Activated naive CD4-positive, alpha-beta T cell treated with anti-CD3 and anti-CD28 coated beads, Interleukin-2, amount 10 ng/mL, durations not matched to agents 5 hours and 36 hours (primary cell): ENCODE measurements at places on chromosomes 13 and 19. TPM values are rescaled to one million over a fixed set of nuclear protein-coding genes. Genes with fewer than 3 reads are reported as not detected.

The IGFL3 gene
- not detected for total RNA-seq

The ZNF708 gene
- total RNA-seq = 25.0 TPM

The F2RL3 gene
- 0.23 TPM for total RNA-seq

The ZSWIM4 gene
- 10.6 TPM for total RNA-seq

The MISP3 gene
- 1.8 TPM for total RNA-seq

The IGSF23 gene
- total RNA-seq = not detected

The HCST gene
- 204 TPM for total RNA-seq

The ZNF865 gene
- total RNA-seq = 16.2 TPM

The DOCK9 gene
- 121 TPM for total RNA-seq

The ZNF610 gene
- 0.81 TPM for total RNA-seq

The TMEM150B gene
- total RNA-seq = 0.29 TPM

The BICRA gene
- 24.4 TPM for total RNA-seq

The ELSPBP1 gene
- not detected for total RNA-seq

The ZNF428 gene
- total RNA-seq = 29.5 TPM

The C3 gene
- not detected for total RNA-seq

The TMIGD2 gene
- 50.3 TPM for total RNA-seq

The CACNA1A gene
- 1.2 TPM for total RNA-seq

The FCER2 gene
- total RNA-seq = not detected

The NDUFA3 gene
- total RNA-seq = 121 TPM

The CGB2 gene
- not detected for total RNA-seq

The GPR12 gene
- total RNA-seq = not detected

The ZNF285 gene
- total RNA-seq = 1.9 TPM

The RYR1 gene
- total RNA-seq = 1.2 TPM

The ITGBL1 gene
- total RNA-seq = not detected

The CADM4 gene
- total RNA-seq = 0.30 TPM

The CPAMD8 gene
- total RNA-seq = 1.7 TPM

The VSTM1 gene
- total RNA-seq = not detected

The DIRAS1 gene
- total RNA-seq = not detected

The PRR19 gene
- 0.30 TPM for total RNA-seq

The FFAR2 gene
- total RNA-seq = not detected

The MRI1 gene
- total RNA-seq = 31.3 TPM

The PTGER1 gene
- 0.53 TPM for total RNA-seq

The OLFM2 gene
- total RNA-seq = 23.0 TPM

The SYNGR4 gene
- not detected for total RNA-seq

The IRF2BP1 gene
- total RNA-seq = 20.8 TPM

The PRPF31 gene
- 63.1 TPM for total RNA-seq

The EFNA2 gene
- total RNA-seq = not detected

The CEACAM8 gene
- not detected for total RNA-seq

The FGF21 gene
- total RNA-seq = not detected

The PNPLA6 gene
- 121 TPM for total RNA-seq

The MIR17HG gene
- 9.3 TPM for total RNA-seq

The CFAP97D2 gene
- 0.22 TPM for total RNA-seq

The PSG4 gene
- not detected for total RNA-seq
